Activated CD8-positive, alpha-beta memory T cell treated with anti-CD3 and anti-CD28 coated beads for 4 hours (primary cell): ENCODE measurements at places on chromosomes 5 and 9.

GRCh38 chr5:123119334-123119986 is 30.4 kb downstream of the PRDM6 start:
- no peak for DNase-seq

DNA sequence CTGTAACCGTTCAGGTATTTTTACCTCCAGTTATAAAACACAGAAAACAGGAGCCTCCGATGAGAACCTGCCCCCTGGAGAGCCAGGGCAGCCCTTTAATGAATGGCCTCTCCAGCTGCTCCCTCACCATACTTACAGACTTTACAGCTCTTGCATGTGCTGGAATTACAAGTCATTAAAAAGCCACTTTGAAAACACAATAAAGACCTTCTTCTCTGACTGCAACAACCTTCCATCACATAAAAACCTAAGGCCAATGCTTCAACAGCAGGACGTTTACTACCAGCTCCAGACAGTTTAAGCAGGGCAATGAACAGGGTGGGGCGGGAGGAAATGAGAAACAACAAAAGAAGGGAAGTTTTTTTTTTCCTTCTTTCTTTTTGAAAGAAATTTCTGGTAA is 213.8 kb downstream of the MLLT3 start:
- DNase-seq: no peak

DNA sequence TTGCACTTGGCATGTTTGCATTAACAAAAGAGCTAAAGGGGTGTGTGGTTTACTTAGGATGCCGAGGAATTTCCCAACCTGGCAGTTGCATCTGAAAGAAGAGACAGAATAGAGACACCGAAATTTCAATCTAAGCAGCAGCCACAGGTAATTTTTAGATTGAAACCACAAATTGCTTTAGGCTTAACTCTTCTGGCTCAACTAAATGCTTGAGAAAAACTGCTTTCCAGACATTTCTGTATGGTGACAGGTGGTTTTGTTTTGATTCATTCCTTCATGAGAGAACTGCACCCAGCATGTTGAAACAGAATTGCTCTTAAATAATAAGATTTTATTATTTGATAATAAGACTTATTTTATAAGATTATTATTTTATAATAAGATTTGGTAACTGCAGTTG is 21.5 kb downstream of the SECISBP2 start:
- no peak for DNase-seq

GRCh38 chr5:73274881-73275663 is 102.1 kb downstream of the TMEM174 start:
- DNase-seq: no peak

GRCh38 chr5:66426259-66427138 is 169.7 kb upstream of the MAST4 start:
- no peak for DNase-seq

GRCh38 chr5:106154280-106154716 is 1516.4 kb downstream of the EFNA5 start:
- no peak for DNase-seq

- no peak for DNase-seq
These were observed 19.7 kb downstream of the NR5A1 start for GRCh38 chr9:124487260-124488182.

DNA sequence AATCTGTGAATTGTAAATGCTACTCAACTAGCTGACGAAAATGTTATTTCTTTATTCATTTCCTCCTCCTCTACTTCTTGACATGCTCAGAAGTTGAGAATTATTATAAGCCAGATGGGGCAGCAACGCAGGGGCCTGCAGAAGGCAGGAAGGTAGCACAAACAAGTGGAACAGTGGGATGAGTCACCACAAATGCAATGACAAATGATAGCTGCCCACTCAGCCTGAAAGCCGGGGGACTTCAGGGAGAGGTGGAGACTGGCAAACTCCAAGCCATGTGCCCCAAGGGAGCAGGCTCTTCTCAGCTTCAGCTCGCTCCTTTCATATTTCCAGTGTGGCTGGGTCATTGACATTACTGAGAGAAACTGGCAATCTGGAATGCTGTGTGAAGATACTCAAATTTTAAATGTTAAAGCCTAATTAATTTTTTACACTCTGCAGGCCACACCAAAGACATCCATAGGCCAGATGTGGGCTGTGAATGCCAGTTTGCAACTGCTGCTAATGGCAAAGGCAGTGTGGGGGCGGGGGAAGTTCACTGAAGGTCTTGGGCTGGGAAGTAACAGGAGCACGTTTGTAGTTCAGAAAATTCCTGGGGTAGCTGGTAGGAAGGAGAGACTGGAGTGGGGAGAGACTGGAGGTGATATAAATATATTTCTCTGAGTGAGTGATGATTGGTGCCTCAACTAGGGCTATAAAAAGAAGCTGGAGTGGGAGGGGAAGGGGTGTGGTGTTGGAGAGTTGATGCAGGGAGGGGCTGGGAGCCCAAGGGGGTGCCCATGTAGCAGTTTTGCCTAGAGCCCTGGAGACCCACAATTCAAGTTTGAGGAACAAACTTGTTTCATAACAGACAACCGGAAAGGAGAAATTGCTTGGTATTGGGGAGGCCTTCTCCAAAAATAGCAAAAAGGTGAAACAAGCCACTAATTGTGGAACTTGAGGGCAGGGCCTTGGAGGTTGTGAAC is 20.8 kb upstream of the ADRB2 start:
- DNase-seq: no peak

DNA sequence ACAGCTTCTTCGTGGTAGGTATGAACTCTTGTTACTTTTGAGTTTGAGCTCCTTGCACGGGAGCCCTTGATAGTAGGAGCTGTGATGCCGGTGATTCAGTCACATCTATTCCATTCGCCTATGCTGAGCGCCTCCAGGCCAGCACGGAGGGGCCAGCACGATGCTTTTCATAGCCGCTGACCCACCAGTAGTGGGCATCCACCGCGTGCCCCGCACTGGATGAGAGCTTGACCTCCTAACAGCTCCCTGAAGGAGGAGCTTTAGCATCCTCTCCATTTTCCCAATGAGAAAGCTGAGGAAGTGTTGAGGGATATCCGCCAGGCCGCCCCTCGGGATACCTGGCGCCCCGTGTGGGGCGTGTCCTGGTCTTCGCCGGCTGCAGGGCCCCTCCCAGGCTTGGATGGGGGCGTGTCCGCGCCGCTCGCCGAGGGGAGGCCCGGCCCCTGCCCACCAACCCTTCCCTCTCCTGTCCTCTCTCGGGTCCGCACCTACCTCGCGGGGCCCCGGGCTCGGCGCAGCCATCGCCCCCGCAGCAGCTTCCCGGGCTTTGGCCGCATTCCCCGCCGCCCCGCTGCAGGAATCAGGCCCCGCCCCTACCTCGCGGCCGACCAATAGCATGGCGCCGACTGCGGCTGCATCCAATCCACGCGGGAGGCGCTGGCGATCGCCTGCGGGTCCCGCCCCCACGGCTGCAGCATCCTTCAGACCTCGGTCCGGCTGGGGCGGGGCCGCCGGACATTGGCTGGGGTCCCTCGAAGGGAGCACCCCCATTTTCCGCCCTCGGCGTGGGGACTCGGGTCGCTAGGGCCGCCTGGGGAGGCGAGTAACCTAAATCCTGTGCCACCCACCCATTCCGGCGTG is at the start of gene PIP5KL1:
Gene PIP5KL1 (minus strand): TSS at position 547 of the 861 bp plus-strand sequence. CDS start 25 bp downstream, at position 522.
- no peak for DNase-seq

DNA sequence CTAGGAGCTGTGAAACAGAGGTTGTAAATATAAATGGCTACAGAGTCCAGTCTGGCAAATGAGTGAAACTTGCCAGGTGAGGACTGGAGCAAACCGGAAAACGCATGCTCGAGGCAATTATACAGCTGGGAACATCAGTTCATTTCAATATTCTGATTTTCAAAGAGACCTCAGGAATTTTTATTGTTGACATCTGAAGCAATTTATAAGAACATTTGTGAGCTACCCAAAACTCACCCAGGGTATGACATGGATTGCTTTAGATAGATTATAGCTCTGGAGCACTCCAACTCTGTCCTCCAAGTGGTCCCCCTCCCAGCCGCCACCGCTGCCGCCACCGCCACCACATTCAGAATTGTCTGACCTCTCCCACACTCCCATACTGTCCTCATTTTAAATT is 84.6 kb upstream of the GRAMD2B start:
- DNase-seq: no peak

GRCh38 chr9:134066913-134067851 is 644 bp downstream of the BRD3 start:
- no peak for DNase-seq

DNA sequence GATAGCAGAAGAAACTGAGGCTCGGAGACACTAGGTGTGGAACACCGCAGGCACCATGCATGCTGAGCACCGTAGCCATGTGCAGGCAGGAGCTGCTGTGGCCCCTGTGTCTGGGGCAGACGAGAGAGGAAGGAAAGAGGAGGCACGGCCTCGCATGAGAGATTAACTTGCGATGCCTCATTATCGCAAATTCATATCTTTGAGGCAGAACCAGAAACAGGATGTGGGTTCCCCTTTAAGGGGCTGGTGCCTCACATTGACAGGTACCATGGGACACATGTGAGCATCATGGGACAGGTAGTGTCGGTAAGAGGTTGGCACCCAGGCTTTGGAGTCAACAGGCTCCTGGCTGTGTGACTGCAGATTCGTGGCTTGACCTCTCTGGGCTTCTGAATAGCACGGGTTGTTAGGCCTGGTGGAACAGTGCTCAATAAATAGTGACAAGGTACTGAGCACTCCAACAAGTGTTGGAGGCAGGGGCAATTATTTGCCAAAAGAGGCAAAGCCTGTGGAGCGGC is 40.8 kb downstream of the NAIF1 start:
- DNase-seq: peak; percentile 46
